ENCODE measurements at places on chromosomes 5 and 9.
A peak's percentile ranks its signal among the peaks of the same experiment; 100 is the strongest.

DNA sequence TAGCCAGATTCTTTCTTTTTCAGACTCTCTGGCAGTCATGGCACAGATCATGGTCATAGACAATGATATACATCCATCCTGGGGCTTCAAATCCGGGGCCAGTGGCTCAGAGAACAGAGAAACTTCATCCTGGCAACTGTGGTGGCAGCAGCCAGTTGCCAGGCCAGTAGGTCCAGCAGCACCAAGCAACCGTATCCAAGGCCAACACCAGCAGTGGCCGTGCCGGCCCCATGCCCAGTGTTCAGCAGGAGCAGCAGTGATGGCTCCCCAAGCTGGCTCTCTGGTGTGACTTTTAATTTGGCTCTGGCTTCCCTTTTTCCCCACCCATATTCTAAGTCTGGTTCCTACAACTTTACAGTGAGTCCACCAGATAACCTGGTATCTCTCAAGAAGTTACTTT, 300.5 kb downstream of the DEPDC1B start:
- no peak for DNase-seq

DNA sequence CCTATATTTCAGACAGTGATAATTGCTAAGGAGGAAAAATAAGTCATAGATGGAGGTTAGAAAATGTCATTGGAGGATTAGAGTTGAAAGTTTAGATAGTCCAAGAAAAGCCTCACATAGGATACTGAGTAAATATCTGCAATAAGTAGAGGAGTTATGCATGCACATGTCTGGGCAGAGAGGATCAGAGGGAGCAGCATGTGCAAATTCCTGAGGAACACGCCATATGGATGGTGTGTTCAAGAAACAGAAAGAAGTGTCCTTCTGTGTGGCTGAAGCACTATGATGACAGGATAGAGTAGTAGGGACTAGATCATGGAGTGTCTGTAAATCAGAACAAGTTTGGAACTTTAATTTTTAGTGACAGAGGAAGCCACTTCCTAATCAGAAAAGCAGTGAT, 52.2 kb downstream of the SGCD start:
- no peak for DNase-seq

- DNase-seq: no peak
These were observed 6.0 kb downstream of the KIF2A start for GRCh38 chr5:62312036-62312435.

DNA sequence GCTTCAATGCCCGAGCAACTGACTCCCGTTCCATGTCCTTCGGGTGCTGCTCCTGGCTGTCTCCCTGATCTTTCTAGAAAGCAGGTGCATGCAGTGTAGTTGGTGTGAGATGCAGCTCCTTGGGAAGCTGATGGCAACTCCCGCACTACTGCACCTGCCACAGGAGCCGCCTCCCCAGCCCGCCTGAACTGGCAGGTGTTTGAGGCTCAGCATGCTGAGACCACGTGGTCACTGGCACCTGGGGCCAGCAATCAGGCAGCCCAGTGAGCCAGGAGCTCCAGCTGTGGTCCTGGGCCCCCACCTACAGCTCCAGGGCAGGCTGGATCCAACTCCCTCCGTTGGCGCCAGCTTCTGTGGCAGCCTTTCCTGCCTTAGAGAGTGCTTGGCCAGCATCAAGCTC, 111.5 kb downstream of the ICE1 start:
- no peak for DNase-seq

DNA sequence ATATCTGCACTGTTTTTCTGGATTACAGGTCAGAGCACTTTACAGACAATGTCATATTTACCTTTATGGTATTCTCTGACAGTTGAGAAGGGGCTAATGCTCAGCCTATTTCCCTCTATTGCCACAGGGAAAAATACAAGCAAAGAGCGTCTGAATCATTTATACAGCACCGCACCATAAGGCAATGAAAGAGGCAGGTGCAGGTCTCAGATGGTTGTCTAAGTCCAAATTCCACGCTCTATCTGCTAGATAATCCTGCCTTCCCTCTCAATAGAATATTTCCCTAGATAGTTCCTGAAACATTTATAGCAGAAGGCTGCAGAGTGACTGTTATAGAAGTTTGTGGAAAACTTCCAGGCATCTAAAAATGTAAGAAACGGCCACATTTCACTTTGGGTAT, 446.1 kb upstream of the CDH6 start:
- DNase-seq: no peak

GRCh38 chr9:72480921-72481320, 40.5 kb upstream of the TMC1 start:
- no peak for DNase-seq

GRCh38 chr5:14413331-14413750, 168.3 kb upstream of the OTULINL start:
- no peak for DNase-seq

DNA sequence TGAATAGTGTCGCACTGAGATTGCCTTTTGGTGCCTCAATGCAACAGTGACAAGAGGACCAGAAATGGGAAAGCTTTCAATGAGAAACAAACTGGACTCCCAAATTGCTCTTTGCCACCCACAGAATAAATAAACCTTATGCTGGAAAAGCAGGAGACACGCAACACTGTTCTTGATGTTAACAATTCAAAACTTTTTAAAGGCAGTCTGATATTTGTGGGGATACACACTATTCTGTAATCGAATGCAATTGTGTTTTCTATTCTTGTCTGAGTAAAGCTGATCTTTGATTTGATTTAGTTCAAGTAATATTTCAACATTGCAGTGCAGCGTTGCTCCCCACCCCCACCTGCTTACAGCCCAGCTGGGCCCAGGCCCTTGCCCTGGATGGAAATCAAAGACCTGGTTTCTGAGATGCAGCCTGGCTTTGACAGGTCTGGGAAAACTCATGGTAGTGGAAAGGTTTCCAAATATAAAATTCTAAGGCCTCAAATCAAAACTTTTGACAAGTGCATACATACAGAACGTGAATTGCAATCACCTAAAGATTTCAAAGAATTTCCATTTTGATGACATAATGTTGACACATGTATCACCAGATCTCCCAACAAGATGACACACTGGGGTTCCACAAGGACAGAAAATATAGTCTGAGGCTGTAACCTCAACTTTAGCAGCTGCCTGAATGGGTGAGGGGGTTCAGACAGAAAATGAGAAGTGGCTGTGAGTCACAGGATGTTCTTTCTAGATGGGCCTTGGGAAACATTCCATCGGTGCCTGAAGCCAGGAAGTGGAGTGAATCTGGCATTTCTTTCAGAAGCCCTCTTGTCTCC, 55.1 kb downstream of the ABCA1 start:
- DNase-seq: no peak

GRCh38 chr5:79030663-79031484, 38.6 kb downstream of the DMGDH start:
- DNase-seq: peak; percentile 58

DNA sequence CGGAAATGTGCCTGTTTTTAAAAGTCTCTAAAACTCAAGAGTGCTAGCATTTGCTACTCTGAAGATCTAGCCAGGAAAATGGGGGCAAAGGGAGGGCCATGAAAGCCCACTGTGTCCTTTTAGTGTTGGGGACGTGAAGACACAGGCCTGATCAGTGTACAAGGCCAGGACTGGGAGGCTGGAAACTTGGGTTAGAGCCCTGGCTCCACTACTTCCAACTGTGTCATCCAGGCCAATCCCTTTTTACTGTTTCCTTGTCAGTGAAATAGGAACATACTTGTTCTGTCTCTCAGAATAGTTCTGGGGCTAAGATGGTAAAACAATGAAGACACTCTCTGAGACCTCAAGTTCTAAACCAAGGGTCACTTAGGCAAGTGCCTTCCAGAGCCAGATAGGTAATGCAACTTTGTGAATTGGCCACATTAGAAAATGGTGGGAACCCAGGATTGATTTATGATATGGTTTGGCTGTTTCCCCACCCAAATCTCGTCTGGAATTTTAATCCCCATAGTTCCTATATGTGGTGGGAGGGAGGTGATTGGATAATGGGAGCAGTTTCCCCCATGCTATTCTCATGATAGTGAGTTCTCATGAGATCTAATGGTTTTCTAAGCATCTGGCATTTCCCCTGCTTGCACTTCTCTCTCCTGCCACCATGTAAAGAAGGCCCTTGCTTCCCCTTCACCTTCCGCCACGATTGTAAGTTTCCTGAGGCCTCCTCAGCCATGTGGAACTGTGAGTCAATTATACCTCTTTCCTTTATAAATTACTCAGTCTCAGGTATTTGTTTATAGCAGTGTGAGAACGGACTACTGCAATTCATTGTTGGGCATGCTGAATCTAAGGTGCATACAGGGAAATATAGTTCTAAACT, 30.4 kb upstream of the B4GALT1 start:
- no peak for DNase-seq

DNA sequence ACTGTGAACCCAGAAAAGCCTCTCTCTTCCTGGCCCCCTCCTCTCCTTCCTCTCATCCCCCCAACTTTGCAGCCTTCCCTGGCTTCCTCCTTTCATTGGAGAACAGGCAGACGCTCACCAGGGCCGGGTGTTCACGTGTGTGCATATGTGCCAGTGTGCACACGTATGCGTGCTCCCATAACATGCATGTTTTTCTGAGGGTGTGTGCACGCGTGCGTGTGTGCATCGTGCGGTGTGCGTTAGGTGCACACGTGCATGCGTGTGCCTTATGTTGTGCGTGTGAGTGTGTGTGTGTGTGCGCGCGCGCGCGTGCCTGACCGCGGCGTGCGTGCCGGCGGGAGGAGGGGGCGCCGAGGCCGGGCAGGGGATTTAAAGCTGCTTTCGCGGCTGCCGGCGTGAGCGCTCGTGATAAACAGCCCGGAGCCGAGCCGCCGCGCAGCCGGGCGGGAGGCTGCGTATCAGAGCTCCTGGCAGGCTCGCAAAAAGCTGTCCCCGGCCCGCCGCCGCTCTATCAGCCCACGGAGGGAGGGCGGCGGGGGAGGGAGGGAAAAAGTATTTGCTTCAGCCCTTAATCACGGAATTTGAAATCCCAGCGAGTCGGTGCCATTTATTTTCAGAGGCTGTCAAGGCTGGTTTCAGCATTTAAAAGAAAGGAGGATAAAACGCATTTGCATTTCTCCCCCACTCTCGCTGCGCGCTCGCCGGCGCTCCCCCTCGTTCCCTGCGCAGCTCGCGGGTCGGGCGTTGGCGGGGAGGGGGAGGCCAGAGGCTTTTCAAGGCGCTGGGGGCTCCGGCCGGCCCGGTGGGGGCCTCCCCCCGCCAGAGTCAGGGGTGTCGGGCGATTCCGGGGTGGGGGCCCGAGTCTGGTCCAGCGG, 183.9 kb downstream of the C9orf50 start:
- peak; percentile 86 for DNase-seq

GRCh38 chr5:174052636-174053035, 7.1 kb downstream of the NSG2 start:
- DNase-seq: no peak

- no peak for DNase-seq
These were observed 324.3 kb downstream of the GABRG2 start for GRCh38 chr5:162391833-162392232.

DNA sequence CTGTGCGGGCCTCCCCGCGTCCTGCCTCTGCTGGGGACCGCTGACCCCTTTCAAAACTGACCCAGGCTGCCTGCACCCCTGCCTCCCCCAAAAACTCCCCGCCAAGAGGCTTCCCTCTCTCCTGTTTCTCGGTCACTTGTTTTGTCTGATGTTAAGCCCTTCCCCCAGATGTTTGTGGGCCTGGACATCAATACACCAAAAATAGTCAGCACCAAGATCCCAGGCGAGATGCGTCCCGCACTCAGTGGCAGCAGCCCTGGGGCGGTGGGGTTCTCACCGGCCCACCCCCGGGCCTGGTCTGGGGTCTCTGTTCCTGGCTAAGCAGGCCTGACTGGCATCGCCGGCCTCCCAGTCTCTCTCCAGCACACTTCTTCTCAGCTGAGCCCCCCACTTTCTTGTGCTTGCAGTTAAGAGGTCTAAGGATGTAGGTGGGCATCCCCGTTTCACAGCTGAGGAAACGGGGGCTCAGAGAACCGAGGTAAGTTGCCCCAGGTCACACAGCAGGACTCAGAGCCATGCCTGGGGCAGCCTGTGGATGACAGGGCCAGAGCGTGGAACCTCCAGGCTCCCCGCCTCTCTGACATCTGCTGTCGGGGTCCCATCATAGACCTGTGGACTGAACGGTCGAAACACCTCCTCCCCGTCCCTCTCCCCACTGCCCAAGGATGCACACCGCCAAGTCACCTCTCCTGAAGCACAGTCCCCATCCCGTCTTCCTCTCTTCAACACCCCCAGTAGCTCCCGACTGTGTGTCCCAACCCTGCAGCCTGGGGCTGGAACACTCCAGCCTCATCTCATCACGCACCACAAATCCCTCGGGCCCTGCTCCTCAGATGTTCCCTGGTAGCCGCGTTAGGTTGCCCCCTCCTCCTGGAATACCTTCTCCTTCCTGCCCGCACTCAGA, 16.8 kb downstream of the FIBCD1 start:
- no peak for DNase-seq

DNA sequence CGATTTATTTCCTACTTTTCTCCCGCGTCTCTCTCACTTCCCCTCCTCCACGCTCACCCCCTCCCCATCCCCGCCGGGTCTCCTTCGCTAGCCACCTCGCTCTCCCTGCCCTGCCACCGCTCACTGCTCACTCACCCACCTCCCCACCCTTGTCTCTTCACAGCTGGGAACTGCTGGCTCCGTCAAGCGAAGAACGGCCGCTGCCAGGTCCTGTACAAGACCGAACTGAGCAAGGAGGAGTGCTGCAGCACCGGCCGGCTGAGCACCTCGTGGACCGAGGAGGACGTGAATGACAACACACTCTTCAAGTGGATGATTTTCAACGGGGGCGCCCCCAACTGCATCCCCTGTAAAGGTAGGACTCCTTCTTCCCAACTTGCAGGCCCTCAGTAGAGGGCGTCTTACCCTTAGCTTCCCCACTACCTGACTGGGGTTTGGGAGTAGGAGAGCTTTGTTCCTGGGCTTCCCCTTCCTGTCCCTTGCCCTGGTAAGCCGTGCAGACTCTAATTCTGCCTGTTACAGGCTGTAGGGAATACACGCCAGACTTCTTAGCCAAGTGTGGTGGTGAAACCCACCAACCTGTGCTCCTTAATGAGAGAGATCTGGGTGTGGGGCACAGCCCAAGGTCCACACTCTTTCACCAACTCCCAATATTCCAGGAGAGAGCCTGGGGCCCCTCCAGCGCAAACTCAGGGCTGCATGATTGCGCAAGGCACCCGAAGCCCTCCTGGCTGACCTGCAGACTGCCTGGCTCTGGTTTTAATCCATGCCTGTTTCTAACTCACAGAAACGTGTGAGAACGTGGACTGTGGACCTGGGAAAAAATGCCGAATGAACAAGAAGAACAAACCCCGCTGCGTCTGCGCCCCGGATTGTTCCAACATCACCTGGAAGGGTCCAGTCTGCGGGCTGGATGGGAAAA, 2.5 kb downstream of the FST start:
- DNase-seq: peak; percentile 42

DNA sequence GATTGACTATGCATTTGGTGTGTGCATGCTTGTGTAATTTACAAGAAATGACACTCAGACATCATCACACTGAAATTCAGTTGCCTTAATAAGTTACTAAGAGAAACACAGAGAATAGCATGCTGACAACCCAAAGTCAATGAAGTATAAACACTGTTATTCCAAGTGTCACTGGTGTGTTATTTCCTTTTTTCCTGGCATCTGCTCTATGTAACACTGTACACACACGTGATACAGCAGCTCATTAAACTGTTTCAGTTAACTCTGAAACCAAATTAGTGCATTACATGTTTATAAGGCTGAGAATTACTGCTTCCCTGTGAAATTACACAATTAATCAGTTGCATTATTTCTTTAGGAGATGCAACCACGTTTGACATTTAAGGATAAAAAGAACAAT, 252.7 kb downstream of the EFNA5 start:
- DNase-seq: no peak

- DNase-seq: no peak
These were observed 4.1 kb downstream of the PAX5 start for GRCh38 chr9:37029776-37030610.

Measured in left kidney (tissue), 8 donors.